DMS53 (cell line): ENCODE measurements at places on chromosomes 5 and 9.

GRCh38 chr5:170251462-170251861 is 18.7 kb downstream of the C5orf58 start:
- DNase-seq = no peak

GRCh38 chr5:79173626-79174025 is 62.0 kb downstream of the BHMT start:
- DNase-seq = peak; percentile 94

- no peak for DNase-seq
Observed at GRCh38 chr5:174448662-174449061, 275.7 kb upstream of the MSX2 start.

DNA sequence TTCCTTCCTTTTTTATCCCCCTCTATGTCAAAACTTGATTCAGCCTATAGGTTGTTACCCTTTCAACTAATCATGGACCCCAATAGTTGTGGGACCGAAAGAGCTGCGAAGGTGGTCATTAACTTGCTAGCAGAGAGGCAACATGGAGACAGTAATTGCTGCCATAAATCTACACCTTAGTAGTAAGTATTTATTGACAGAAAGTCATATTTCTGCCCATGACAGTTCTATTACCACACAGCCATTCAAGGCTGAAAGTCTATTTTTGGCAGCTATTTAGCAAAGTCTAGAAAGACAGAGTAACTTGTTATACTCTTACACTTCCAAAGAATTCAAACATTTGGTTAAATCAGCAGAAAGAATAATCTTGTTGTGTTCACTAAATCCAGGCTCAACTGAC is 236.2 kb downstream of the PRELID2 start:
- no peak for DNase-seq

GRCh38 chr5:95007921-95008597 is 276.8 kb downstream of the MCTP1 start:
- no peak for DNase-seq

GRCh38 chr5:86175224-86175623 is 442.5 kb upstream of the COX7C start:
- DNase-seq = peak; percentile 74

GRCh38 chr5:102856389-102856777 is 101.3 kb downstream of the PAM start:
- no peak for DNase-seq

GRCh38 chr5:108340131-108340530 is 41.8 kb downstream of the FBXL17 start:
- DNase-seq = no peak

GRCh38 chr5:40483316-40483715 is 196.4 kb upstream of the PTGER4 start:
- no peak for DNase-seq

DNA sequence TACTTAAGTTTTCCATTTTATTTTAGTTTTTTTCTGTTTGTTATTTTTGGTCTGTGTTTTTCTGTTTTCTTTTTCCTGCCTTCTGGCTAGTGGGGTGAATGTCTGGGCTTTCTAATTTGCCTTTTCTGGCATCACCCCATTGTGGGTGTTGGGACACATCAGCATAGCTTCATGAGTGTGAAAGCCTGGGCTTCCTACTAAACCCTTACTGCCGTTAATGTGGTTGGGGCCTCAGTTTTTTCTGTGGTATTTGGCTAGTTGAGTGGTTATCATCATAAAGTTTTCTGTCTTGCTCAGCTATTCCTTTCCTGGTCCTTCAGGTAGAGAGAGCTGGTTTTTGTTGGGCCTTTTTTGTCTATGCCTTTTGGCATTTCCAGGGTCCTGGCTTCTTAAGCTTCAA is 21.4 kb downstream of the C5orf47 start:
- no peak for DNase-seq

GRCh38 chr9:107784235-107784958 is 294.8 kb upstream of the KLF4 start:
- peak; percentile 3 for DNase-seq

GRCh38 chr5:129912601-129913255 is 8.5 kb downstream of the CHSY3 start:
- no peak for DNase-seq

GRCh38 chr9:137788561-137789294 is 88.9 kb upstream of the CACNA1B start:
- DNase-seq = no peak

DNA sequence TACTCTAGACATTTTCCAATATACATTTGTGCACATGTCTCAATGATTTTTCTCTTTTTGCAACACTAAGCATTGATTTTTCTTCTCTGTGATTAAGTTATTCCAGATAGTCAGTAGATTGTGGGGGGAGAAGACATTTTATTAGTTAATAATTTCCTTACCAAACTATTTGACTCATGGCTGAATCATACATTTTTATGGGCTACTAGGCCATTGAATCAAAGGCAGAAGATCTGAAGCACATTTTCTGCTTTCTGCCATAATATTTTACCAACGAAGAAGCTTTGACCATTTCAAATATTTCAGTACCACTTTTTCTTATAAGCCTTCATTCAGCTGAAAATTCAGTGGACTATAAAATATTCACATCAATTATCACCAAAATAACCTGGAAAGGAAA is 175.6 kb downstream of the IRX2 start:
- no peak for DNase-seq

DNA sequence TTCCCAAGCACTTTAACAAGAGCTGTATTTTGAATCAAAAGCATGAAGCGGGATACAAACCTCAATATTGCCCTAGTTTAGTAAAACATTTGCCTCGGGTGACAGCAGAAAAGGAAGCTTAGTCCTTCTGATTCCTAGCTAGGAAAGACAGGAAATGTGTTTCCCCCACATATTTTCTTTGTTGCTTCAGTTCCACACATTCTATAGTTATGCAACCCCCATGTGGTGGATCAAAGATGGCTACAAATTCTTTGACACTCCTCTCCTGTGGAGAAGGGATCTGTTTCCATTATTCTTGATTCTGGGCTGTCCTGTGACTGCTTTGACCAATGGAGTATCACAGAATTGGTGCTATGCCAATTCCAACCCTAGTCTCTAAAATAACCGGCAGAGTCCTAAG is 89.1 kb upstream of the SLC30A5 start:
- DNase-seq = no peak

GRCh38 chr9:116662646-116663310 is 24.3 kb upstream of the TRIM32 start:
- no peak for DNase-seq

- DNase-seq = no peak
Observed at GRCh38 chr5:156021866-156022265, 305.1 kb upstream of the SGCD start.

DNA sequence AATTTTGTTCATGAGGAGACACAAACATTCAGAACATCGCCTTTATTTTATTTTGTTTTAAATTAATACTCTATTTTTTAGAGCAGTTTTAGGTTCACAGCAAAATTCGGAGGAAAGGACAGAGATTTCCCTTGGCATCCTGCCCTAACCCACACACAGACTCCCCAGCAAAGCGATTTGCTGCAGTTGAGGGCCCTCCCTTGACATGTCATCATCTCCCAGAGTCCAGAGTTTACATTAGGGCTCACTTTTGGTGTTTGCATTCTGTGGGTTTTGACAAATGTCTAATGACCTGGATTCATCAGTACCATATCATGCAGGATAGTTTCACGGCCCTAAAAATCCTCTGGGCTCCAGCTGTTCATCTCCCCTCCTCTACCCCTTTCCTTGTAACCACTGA is 33.6 kb upstream of the COL5A1 start:
- DNase-seq = no peak

DNA sequence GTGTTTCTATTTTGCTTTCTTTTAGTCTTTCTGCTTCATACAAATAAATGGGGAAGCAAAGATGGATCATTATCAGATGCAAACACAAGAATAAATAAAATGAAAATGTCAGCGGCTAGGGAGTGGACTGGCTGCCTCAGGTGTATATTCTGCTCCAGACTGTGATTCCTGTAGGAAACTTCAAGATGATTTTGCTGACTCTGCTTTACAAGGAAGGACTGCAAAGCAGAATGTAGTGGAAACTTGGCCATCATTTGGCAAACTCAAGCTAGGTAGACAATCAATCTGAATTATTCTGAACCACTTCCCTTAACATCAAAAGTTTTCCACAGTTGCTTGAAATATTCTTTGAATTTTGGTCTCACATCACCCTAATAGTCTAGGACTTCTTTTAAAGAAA is 38.1 kb upstream of the NREP start:
- no peak for DNase-seq

DNA sequence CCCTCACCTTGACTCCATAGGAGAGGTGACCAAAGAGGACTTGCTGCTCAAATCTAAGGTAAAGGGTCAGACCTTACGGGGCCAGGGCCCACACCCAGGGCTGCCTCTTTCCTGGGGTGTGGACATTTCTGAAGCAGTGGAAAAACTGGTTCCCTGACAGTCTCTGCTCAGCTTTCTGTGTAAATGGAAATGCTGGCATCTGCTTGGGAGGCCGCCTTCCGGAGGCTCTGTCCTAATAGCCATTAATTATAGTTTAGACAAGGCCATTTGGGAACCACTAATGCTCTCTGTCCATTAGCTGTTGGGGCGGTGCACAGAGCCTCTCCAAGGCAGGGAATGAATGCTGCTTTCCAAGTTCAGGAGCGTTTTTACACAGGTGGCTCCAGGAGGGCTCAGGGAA is 17.3 kb downstream of the USP20 start:
- DNase-seq = no peak
